ENCODE measurements at places on chromosomes 3 and 15.
A peak's percentile ranks its signal among the peaks of the same experiment; 100 is the strongest.

DNA sequence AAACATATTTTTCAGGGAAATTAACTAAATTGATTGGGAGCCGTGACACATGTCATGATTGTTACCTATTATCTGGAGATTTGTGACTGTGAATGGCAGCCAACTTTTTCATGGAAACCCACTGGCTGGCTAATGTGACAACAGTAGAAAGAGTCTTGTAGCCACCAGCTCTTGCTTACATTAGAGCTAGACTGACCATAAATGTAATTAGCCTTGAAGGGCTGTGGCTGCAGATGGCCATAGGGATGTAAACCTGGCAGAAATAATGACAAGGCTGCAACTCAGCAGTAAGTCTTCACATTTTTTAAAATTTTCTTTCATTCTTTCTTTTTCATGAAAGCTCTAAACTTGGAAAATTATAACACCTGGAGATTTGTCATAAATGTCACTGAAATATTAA, 168.2 kb upstream of the ROBO2 start:
- no peaks in the 10 kb centered on the region for H3K27me3 ChIP-seq
- no peak for DNase-seq

GRCh38 chr3:66933233-66933632, 64.9 kb upstream of the KBTBD8 start:
- DNase-seq, result no peak
- no peaks in the 10 kb centered on the region for H3K4me1 ChIP-seq
- H3K27ac ChIP-seq, result no peak overlapping the region
- H3K4me3 ChIP-seq, result no peak overlapping the region
- no peaks in the 10 kb centered on the region for H3K36me3 ChIP-seq

- no peak overlapping the region for H3K4me3 ChIP-seq
- H3K27me3 ChIP-seq, result no peaks in the 10 kb centered on the region
- H3K27ac ChIP-seq, result peak overlapping the region; percentile 75
- no peak for DNase-seq
These were observed 28.1 kb downstream of the CYP11A1 start for GRCh38 chr15:74339371-74339770.

- H3K27ac ChIP-seq, result no peak overlapping the region
- peak; percentile 93 for DNase-seq
- H3K4me3 ChIP-seq, result no peak overlapping the region
- no peaks in the 10 kb centered on the region for H3K27me3 ChIP-seq
- H3K36me3 ChIP-seq, result no peaks in the 10 kb centered on the region
These were observed 1.4 kb downstream of the LMOD3 start for GRCh38 chr3:69120879-69121464.

GRCh38 chr15:56813995-56814394, 80.7 kb upstream of the ZNF280D start:
- no peak for DNase-seq
- no peaks in the 10 kb centered on the region for H3K4me1 ChIP-seq
- H3K27ac ChIP-seq, result no peak overlapping the region
- no peaks in the 10 kb centered on the region for H3K36me3 ChIP-seq

GRCh38 chr3:78970656-78971055, 797.1 kb downstream of the ROBO1 start:
- no peak for DNase-seq
- H3K4me3 ChIP-seq, result no peak overlapping the region
- no peaks in the 10 kb centered on the region for H3K27me3 ChIP-seq

DNA sequence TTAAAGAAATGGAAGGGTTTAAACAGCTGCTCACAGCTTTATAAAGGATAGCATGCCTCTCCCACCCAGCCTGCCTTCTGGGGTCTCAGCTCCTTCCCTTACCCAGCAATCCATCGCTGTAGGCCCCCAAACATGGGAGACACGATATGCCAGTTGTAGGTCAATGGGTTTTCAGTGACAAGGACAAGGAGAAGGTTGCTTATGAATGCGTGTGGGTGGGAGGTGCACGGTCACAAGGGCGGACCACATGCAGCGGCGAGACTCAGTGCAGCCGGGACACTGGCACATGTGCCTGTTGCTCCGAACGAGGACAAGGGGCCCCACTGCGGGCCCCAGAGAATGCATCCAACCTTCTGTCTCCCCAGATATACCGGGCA, 67.0 kb downstream of the MGLL start:
- no peak overlapping the region for H3K4me3 ChIP-seq
- H3K4me1 ChIP-seq, result no peaks in the 10 kb centered on the region
- H3K36me3 ChIP-seq, result no peaks in the 10 kb centered on the region

GRCh38 chr3:177102553-177102952, 94.7 kb downstream of the TBL1XR1 start:
- DNase-seq, result peak; percentile 92
- no peaks in the 10 kb centered on the region for H3K27me3 ChIP-seq
- H3K4me1 ChIP-seq, result peaks cover 2% of the 10 kb centered on the region

DNA sequence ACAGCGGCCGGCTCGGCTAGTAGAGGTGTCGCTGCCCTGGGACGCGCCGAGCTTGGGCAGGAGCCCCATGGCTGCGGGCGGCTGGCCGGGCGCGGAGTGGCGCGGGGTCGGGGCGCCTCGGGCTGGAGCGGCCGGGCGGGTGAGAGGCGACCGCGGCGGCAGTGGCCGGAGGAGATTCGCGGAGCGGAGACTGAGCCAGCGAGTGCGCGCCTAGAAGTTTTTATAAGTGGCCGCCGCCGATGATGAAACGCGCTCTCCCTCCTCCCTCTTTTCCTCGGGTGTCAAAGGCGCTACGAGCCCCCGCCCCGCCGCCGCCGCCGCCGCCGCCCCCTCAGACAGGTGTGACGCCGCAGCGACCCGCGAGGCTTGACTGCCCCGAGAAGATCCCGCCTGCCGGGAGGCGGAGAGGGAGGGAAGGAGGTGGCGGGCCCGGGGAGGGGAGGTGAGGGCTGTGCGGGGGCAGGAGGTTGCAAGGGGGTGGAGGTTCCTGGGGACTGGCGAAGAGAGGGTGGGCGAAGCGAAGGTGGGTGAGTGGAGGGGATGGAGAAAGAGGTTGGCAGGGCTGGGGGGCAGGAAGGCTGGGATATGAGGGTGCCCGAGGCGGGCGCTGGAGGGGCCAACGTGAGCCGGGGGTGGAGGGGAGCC, at the start of gene SLCO2A1:
TSS of gene SLCO2A1 (minus strand) at position 192 of the 645 bp plus-strand sequence. CDS start at position 69, 123 bp downstream.
- peak within 1 kb of the TSS; percentile 76 for H3K27ac ChIP-seq
- H3K27me3 ChIP-seq, result no peaks in the 10 kb centered on the region
- DNase-seq, result peak; percentile 59
- peaks cover 20% of the 10 kb centered on the region for H3K4me1 ChIP-seq
- H3K4me3 ChIP-seq, result peak within 1 kb of the TSS; percentile 99

DNA sequence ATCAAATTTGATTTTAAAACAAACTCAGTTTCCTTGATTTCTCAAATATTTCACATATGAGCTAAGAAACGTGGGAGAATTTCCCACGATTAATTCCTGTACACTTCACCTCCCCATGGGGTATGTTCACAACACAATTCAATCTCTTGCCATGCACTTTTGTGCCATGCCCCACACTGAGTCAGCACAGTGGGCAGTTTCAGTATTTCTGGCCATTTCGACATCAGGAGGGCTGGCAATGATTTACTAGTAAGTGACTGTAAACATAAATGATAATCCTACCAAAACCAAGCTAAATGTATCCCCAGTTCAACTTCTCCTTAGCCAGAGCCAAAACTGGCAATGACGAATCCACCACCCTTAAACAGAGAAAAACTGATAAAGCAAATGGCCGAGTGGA, 293.6 kb downstream of the FGF12 start:
- H3K36me3 ChIP-seq, result no peaks in the 10 kb centered on the region
- no peak overlapping the region for H3K4me3 ChIP-seq
- no peaks in the 10 kb centered on the region for H3K27me3 ChIP-seq

- no peak overlapping the region for H3K4me3 ChIP-seq
- H3K4me1 ChIP-seq, result peaks cover 15% of the 10 kb centered on the region
- H3K36me3 ChIP-seq, result no peaks in the 10 kb centered on the region
- DNase-seq, result no peak
- H3K27ac ChIP-seq, result peak overlapping the region; percentile 27
- H3K27me3 ChIP-seq, result no peaks in the 10 kb centered on the region
These were observed 7.1 kb upstream of the FLNB start for GRCh38 chr3:58001086-58001467.

DNA sequence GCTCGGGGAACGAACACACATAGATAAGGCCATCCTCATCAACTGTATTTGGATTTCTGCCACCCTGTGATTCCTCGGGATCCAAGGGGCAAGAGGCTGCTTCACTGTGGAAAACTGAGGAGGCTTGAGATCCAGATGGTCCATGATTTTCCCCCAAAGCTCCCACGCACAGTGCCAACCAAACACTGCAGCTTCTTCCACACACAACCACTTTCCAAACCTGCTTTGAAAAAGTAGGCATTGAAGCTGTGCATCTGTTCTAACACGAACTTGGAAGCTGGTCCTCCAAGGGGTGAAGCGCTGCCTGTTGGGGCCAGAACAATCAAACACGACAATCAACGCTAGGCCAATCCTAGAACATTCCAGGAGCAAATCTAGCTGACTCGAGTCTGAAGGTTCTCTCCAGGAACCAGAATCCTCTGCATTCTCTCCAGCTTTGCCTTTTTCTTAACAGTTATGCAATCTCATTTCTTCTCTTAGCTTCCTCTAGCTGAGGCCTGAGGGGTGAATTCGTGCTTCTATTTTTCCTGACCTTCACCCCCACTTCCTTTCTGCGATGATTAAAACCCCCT, 104.4 kb downstream of the LRRK1 start:
- H3K27ac ChIP-seq, result no peak overlapping the region
- no peak for DNase-seq
- H3K27me3 ChIP-seq, result no peaks in the 10 kb centered on the region
- H3K36me3 ChIP-seq, result no peaks in the 10 kb centered on the region
- H3K4me1 ChIP-seq, result no peaks in the 10 kb centered on the region

DNA sequence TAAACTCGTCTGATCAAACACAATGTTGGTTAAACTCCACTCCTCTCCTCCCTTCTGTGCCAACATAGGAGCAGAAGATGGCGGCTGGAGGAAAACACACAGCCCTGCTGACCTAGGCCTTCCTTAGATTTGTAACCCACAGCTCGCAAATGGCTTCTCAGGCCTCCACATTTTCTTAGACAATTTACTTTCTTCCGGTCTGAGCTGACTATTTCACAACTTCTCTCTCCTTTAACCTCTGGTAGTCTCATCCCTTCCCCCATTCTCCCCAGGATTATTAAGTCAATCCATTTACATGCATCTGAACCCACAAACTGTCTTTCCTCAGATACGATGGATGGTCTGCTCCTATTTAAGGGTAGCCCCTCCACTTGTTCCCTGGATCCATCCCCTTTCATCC, 25.7 kb upstream of the ULK4 start:
- H3K4me1 ChIP-seq, result no peaks in the 10 kb centered on the region
- no peak for DNase-seq
- H3K4me3 ChIP-seq, result no peak overlapping the region

- H3K36me3 ChIP-seq, result no peaks in the 10 kb centered on the region
- no peaks in the 10 kb centered on the region for H3K4me1 ChIP-seq
- peak; percentile 6 for DNase-seq
These were observed 49.4 kb downstream of the MYZAP start for GRCh38 chr15:57640930-57641682.

DNA sequence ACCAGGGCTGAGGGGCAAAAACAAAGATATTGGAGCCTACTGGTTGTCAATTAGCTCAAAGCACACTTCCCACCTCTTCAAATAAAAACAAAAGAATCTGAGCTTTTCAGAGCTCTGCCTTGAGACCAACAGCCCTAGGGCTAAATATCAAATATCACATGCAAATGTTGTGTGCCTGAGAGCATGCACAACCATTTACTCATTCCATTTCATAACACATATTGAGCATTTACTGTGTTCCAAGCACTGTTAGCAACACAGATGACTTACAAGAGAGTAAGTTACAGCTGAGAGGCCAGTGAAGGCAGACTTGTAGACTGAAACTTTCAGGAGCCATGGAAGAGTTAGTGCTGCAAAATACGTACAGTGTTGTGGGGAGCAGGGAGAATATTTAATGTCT, 222.4 kb downstream of the CPNE4 start:
- no peaks in the 10 kb centered on the region for H3K36me3 ChIP-seq
- no peaks in the 10 kb centered on the region for H3K27me3 ChIP-seq
- H3K27ac ChIP-seq, result no peak overlapping the region
- H3K4me3 ChIP-seq, result no peak overlapping the region
- H3K4me1 ChIP-seq, result no peaks in the 10 kb centered on the region

- H3K36me3 ChIP-seq, result no peaks in the 10 kb centered on the region
- H3K27me3 ChIP-seq, result no peaks in the 10 kb centered on the region
- no peak overlapping the region for H3K27ac ChIP-seq
- DNase-seq, result no peak
These were observed 32.6 kb upstream of the GYG1 start for GRCh38 chr3:148958696-148959095.

DNA sequence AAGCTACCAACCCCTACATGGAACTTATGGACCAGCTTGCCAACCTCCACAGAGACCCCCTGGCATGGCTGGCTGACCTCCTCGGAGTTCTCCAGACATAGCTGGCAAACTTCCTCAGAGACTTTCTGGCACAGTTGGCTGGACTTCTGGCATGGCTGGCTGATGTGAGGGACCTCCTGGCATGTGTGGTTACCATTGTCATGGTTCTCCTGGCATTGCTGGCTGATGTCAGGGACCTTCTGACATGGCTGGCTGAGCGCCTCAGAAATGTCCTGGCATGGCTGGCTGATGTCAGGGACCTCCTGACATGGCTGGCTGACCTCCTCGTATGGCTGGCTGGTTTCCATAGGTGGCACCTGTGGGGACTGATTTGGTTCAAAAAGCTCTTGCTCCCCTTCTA, 17.5 kb downstream of the MAP1A start:
- no peak overlapping the region for H3K27ac ChIP-seq
- DNase-seq, result no peak
- no peaks in the 10 kb centered on the region for H3K27me3 ChIP-seq
- H3K4me3 ChIP-seq, result peak overlapping the region; percentile 20
- H3K4me1 ChIP-seq, result no peaks in the 10 kb centered on the region

DNA sequence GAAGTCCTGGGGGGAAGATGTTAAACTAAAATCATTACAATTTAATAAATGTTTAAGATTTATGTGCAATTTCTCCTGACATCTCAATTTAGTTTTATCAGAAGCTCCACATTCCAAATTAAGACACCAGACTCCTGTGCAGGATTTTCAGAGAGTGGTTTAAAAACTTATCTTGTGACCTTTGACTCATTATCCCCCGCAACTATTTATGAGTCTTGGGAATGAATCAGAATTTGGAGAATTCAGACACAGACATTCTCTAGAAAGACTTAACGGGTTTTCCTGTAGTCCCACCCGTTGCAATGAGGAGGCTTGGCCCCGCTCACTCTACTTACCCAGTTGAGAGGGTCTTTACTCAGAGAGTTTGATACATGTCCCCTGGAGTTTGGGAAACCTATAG, 7.1 kb downstream of the OR5K2 start:
- no peaks in the 10 kb centered on the region for H3K4me1 ChIP-seq
- H3K27me3 ChIP-seq, result no peaks in the 10 kb centered on the region
- H3K27ac ChIP-seq, result no peak overlapping the region
- no peaks in the 10 kb centered on the region for H3K36me3 ChIP-seq
- DNase-seq, result no peak

- no peak overlapping the region for H3K4me3 ChIP-seq
- H3K4me1 ChIP-seq, result no peaks in the 10 kb centered on the region
- H3K27me3 ChIP-seq, result no peaks in the 10 kb centered on the region
These were observed 136.3 kb downstream of the LRRK1 start for GRCh38 chr15:101055411-101055810.

- no peak overlapping the region for H3K4me3 ChIP-seq
- no peaks in the 10 kb centered on the region for H3K36me3 ChIP-seq
- DNase-seq, result no peak
- no peaks in the 10 kb centered on the region for H3K27me3 ChIP-seq
These were observed 235.9 kb upstream of the BHLHE40 start for GRCh38 chr3:4743371-4743770.

- no peak overlapping the region for H3K27ac ChIP-seq
- no peaks in the 10 kb centered on the region for H3K36me3 ChIP-seq
- H3K27me3 ChIP-seq, result no peaks in the 10 kb centered on the region
- no peaks in the 10 kb centered on the region for H3K4me1 ChIP-seq
- H3K4me3 ChIP-seq, result no peak overlapping the region
These were observed 118.0 kb downstream of the CACNA2D3 start for GRCh38 chr3:54240309-54240708.

Measured in trophoblast cell (in vitro differentiated cells and primary cell).